ENCODE measurements at places on chromosomes 7 and 10. TPM values are rescaled to one million over a fixed set of nuclear protein-coding genes. Genes with fewer than 3 reads are reported as not detected.

- no peaks in the 10 kb centered on the region for H3K4me1 ChIP-seq
- no peak for DNase-seq
- no peaks in the 10 kb centered on the region for H3K27me3 ChIP-seq
- no peaks in the 10 kb centered on the region for H3K36me3 ChIP-seq
- no peak overlapping the region for H3K27ac ChIP-seq
- H3K4me3 ChIP-seq: no peak overlapping the region
Observed at GRCh38 chr7:58087536-58088190, 637.7 kb downstream of the ZNF716 start.

DNA sequence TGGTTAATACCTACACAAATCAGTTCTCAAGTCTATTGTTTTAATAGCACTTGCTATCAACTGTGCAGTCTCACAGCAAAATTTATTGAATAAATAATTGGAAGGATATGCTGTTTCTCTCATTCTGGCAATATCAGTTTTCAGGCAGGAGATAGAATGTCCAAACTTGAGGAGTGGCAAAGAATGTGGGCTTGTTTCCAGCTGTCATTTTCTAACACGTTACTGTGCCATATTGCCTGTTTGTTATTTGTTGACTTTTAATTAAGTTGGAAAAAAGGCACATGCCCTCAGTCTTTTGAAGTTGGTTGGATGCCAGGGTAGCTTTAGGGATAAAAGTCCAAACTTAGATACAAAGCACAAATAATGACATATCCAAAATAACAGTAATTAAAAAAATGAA lies 52.2 kb downstream of the MAGI2 start:
- DNase-seq: no peak
- peaks cover 41% of the 10 kb centered on the region for H3K4me1 ChIP-seq
- H3K4me3 ChIP-seq: no peak overlapping the region
- no peaks in the 10 kb centered on the region for H3K27me3 ChIP-seq
- no peaks in the 10 kb centered on the region for H3K36me3 ChIP-seq
- H3K27ac ChIP-seq: no peak overlapping the region

DNA sequence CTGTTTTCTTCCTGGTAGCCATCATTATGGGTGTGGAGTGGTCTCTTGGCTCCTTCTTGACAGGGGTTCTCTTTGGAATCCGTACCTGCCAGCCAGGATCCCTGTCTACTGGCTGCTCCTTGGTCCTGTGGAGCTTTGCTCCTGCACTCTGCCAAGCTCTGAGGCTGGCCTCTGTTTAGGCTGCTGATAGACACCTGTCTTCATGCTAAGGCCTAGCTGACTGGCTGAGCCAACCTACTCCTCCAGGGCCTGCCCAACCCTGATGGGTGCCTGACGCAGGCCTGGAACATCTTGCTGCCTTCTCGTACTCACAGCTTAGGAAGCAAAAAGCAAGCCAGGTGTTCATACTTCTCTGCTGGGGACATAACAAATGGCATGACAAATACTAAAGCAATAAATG lies 333.6 kb upstream of the ZNF32 start:
- H3K4me3 ChIP-seq: no peak overlapping the region
- no peak for DNase-seq
- peaks cover 21% of the 10 kb centered on the region for H3K4me1 ChIP-seq
- no peaks in the 10 kb centered on the region for H3K36me3 ChIP-seq
- no peak overlapping the region for H3K27ac ChIP-seq

GRCh38 chr7:69804962-69805361 lies 206.7 kb downstream of the AUTS2 start:
- peaks cover 31% of the 10 kb centered on the region for H3K4me1 ChIP-seq
- DNase-seq: no peak
- no peaks in the 10 kb centered on the region for H3K36me3 ChIP-seq
- no peaks in the 10 kb centered on the region for H3K27me3 ChIP-seq
- no peak overlapping the region for H3K4me3 ChIP-seq
- H3K27ac ChIP-seq: no peak overlapping the region

DNA sequence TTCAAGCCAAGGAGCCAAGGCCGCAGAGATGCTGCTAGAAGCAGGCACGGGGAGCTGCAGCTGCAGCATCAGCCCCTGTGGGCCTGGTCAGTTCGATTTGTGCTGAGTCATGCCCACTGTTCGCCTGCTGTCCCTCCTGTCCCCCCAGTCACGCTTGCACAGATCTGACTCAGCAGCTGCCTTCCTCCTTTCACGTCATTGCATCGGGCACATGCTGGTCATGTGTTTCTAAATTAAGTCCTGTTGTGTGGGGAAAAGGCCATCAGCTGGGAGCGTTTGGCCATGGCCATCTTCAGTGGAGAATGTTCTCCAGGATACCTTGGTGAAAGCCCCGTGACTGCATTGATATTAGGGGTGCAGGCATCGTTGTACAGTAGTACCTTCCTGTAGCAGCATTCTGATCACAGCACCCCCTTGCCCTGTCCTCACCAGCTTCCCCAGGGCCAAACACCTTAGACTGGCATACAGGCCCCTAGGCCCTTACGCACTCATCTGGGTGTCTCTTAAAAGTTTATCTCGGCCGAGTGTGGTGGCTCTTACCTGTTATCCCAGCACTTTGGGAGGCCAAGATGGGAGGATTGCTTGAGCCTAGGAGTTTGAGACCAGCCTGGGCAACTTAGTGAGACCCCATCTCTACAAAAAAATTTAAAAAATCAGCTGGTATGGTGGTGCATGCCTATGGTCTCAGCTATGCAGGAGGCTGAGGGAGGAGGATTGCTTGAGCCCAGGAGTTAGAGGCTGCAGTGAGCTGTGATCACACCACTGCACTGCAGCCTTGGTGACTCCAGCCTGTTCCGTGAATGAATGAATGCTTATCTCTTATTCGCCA lies 23.2 kb downstream of the POR start:
- peak overlapping the region; percentile 76 for H3K27ac ChIP-seq
- peak; percentile 67 for DNase-seq
- H3K27me3 ChIP-seq: no peaks in the 10 kb centered on the region
- H3K36me3 ChIP-seq: peaks cover 5% of the 10 kb centered on the region
- peaks cover 33% of the 10 kb centered on the region for H3K4me1 ChIP-seq

GRCh38 chr10:84531396-84531795 lies 203.0 kb downstream of the CCSER2 start:
- no peaks in the 10 kb centered on the region for H3K27me3 ChIP-seq
- no peaks in the 10 kb centered on the region for H3K4me1 ChIP-seq
- H3K27ac ChIP-seq: no peak overlapping the region

Gene PRF1
- total RNA-seq: 2.6 TPM

DNA sequence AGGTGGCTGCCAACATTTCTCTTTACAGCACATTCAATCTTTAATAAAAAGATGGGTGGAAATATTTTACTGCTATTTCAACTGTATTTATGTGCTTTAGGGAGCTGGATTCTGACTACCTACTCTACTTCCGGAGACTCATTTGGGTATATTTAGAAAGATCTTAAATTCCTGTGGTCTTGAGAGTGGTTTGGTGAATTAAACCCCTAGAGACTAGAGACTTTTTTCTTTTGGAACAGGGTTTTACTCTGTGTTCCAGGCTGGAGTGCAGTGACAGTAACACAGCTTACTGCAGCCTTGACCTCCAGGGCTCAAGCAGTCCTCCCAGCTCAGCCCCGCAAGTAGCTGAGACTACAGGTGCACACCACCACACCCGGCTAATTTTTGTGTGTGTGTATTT lies 79.0 kb upstream of the HABP2 start:
- peaks cover 22% of the 10 kb centered on the region for H3K4me1 ChIP-seq
- DNase-seq: no peak
- H3K36me3 ChIP-seq: no peaks in the 10 kb centered on the region

Gene GRID1
- 1.6 TPM for total RNA-seq

DNA sequence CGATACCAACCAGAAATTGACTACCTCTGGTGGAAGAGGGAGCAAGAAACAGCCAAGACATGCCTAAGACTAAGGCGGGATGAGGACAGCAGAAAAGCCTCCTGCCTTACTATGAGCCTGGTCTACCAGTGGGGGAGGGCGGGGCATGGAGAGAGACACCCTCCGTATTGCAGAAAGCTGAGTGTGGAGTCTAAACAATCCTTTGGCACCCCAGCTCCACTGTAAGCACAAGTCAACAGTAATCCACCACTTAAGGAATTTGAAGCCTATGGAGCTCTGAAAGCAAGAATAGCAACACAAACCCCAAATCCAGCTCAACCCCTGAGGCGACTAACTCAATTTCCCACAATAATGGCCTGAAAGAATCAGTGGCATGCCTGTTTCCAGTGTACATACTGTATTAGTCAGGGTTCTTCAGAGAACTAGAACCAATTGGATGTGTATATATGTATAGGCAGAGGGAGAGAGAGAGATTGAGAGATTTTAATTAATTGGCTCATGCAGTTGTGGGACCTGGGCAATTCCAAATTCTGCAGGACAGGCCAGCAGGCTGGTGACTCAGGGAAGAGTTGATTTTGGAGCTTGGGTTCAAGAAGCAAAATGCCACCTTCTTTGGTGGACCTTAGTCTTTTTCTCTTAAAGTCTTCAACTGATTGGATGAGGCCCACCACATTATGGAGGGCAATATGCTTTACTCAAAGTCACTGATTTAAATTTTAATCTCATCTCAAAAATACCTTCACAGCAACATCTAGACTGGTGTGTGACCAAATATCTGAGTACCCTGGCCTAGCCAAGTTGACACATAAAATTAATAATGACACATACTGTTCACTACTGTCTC lies 13.5 kb downstream of the PPIF start:
- no peak for DNase-seq
- no peak overlapping the region for H3K4me3 ChIP-seq
- no peak overlapping the region for H3K27ac ChIP-seq
- H3K27me3 ChIP-seq: no peaks in the 10 kb centered on the region
- no peaks in the 10 kb centered on the region for H3K4me1 ChIP-seq

- peaks cover 70% of the 10 kb centered on the region for H3K4me1 ChIP-seq
- H3K27me3 ChIP-seq: no peaks in the 10 kb centered on the region
- peak overlapping the region; percentile 92 for H3K27ac ChIP-seq
- peaks cover 23% of the 10 kb centered on the region for H3K36me3 ChIP-seq
- DNase-seq: peak; percentile 84
- peak overlapping the region; percentile 78 for H3K4me3 ChIP-seq
Observed at GRCh38 chr10:103661198-103661950, 167.9 kb downstream of the NEURL1 start.

All from left ventricle myocardium inferior (tissue), 1 donor.